Activated CD4-positive, alpha-beta T cell treated with anti-CD3 and anti-CD28 coated beads, Interleukin-2, amount 50 U/mL, for 4 hours (primary cell): ENCODE measurements at places on chromosomes 1 and 21.

DNA sequence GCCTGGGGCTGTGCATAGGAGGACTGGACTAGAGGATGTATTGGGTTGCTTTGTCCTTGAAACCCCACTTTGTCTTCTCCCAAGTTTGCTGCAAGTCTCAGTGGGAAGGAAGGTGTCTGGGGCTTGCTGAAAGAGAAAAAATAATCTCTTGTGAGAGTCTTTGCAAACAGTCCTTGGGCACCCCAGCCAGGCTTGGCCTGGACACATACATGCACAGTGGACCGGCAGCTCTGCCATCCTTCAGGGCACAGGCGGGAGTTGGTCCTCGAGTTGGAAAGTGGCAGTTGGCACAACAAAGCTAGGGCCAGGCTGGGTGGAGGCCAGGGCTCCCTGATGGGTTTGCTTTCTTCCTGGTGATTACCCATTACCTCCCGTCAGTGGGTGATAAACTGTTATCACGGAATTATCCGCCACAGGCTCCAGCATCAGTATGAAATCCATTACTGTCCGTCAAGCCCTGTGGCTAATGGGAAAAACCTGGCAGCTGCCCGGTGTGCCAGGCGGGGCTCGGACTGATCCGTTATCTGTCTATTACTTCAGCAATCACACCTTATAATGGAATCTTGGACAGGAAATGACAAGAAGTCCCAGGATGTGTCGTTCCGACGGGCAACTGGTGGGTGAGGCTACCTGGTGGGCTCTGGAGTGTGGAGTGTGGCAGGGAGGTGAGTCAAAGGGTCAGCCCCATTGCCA is 265.7 kb downstream of the GRIK3 start:
- DNase-seq, result no peak

DNA sequence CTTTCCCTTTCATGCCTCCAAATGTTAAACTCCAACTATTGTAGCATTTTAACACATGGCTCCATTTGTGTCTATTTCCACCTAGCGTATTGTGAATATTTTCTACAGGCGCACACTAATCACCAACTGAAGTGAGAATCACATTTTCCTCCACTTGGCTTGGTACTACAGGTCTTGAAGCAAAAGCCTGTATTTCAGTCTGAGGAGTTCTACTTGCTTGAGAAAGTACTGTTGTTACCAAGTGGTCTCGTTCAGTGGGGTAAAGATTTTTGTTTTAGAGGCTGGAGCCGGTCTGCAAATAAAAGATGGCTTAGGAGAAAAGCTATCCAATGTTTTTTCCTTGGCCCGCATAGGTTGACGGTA is 550 bp upstream of the PTBP2 start:
- no peak for DNase-seq

GRCh38 chr21:43301409-43302061 is 125.4 kb downstream of the SIK1 start:
- DNase-seq, result no peak

DNA sequence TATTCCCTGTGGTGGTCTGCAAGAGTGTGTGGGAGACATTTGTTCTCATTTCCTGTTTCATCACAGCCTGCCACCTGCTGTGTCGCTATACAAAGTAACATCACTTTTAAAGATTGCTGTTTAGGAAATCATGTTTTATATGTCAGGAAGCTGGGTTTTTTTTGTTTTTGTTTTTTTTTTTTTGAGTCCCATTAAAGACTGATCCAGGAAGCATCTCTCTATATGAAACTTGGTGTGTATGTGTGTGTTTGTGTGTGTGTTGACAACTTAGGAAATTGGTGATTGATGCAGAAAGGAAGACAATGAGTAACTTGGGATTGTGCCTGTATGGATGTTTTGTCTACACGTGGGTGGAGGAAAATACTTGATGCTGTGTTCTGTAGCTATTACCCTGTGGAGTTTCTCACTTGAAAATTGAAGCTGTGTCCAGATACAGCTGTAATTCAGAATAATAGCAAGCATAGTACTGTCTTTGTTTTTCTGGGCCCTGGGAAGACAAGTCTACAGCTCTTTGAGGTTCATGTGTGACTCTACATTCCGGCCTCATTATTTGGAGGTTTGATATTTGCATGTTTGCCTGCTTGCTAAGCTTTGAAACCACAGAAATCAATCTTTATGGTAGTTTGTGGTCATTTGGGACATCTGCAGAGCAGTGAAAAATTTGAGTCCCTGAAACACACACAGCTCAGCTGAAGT is 47.9 kb downstream of the LAMC1 start:
- no peak for DNase-seq

DNA sequence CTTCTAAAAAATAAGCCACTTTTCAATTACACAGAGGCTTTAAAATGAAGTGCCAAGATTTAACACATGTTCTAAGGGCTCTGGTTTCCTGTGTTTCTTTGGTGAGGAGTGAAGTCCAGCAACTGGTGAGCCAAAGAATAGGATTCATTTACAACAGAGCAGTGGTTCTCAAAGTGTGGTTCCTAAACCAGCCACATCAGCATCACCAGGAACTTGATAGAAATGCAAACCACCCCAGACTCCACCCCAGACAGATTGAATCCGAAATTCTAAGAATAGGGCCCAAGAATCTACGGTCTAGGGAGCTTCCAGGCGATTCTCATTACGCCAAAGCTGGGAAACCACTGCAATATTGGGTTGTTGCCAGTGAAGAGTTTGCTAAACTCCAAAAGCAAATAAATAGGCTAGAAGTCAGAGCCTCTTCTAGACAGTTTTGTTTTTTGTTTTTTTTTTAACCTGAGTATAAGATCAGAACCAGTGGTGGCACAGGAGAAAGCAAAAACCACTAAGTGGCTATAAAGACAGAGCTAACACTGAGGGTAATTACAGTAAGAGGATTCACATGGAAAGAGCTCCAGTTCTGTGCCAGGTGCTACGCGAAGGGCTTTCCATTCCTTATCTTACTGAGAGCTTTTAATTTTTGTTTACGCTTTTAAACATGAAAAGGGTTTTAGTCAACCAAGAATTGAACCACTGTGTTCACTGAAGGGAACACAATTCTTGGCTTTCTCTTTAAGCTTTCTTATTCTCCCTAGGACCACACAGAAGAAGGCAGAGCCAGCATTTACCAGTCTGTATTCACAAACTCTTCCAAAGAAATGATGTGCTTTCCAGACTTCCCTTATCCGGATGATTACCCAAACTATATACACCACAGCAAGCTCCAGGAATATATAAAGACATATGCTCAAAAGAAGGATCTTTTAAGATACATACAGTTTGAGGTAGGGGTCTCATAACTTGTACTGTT is 42.4 kb upstream of the FMO2 start:
- no peak for DNase-seq

DNA sequence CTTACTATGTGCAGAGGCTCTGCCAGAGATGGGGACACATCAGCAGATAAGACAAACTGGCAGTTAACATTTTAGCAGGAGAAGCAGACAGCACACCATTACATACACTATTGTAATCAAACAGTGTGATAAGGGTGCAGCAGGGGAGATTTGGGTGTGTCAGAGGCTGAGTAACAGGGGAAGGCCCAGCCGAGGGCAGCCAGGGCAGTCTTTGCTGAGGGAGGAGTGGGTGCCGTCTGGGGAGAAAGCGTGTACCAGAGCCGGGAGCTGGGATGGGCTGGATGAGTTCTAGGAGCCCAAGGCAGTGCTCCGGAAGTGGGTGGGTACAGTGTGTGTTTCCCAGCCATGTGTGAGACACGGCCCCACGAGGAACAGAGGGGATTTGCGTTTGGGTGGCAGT is 31.2 kb downstream of the KCNA10 start:
- DNase-seq, result no peak

GRCh38 chr1:194342484-194343262 is 1156.3 kb upstream of the B3GALT2 start:
- DNase-seq, result no peak

DNA sequence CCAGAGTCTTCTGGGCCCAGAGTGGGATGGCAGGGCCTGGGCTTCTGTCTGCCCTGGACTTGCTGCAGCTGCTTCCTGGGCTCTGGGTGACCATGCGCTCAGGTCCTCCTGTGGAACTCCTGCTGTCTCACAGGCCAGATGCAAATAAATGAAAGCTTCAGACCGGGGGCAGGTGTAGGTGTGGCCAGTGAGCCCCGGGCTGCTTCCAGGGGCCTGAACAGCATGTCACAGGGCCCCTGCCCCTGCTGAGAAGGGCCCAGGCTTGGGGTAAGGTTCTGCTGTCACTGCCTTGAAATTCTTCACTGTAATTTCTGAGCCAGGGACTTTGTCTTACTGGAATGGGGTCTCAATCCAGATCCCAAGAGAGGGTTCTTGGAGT is 2.5 kb upstream of the PKNOX1 start:
- DNase-seq, result no peak

- DNase-seq, result no peak
Observed at GRCh38 chr1:107139833-107140702, 771 bp upstream of the NTNG1 start.

- no peak for DNase-seq
Observed at GRCh38 chr21:42061195-42061985, 9.7 kb upstream of the UMODL1 start.

GRCh38 chr1:78427506-78427905 is 63.3 kb upstream of the PTGFR start:
- no peak for DNase-seq

DNA sequence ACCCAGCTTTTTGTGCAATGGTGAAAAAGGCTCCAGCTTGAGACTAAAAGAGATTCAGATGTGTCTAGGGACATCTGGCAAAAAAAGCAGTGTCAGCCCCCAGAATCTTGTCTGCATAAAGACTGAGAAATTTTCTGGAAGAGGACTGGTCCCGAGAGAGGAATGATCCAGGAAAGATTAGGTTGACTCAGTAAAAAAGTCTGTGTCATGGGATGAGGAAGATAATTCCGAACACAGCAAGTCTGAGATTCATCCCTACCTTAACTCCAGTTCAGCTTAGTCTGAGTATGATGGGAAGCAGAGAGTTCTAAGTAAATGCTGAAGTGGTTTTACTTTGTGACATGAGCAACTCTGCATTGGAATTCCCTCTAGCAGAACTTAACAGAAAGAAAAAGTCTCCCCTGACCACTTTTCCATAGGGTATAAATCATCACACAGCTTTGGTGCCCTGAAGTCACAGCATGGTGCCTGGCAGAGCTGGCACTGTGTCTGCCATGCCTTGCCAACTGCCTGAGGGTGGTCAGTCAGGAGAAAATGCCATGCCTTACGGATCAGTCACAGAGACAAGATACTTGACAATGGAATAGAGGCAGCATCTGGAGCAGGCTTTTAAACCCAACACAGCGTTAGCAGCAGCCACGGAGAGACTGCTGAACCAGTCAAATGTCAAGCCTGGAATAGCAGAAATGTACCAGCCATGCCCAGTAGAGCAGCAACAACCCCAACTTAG is 153.4 kb downstream of the ZC3H11B start:
- DNase-seq, result no peak
